ENCODE measurements at places on chromosomes 7 and 10.

- ATAC-seq: no peak
Measured at GRCh38 chr10:45532480-45532879, 140.1 kb downstream of the ZFAND4 start.

- ATAC-seq: no peak
Measured at GRCh38 chr10:32943395-32943794, 14.6 kb downstream of the ITGB1 start.

DNA sequence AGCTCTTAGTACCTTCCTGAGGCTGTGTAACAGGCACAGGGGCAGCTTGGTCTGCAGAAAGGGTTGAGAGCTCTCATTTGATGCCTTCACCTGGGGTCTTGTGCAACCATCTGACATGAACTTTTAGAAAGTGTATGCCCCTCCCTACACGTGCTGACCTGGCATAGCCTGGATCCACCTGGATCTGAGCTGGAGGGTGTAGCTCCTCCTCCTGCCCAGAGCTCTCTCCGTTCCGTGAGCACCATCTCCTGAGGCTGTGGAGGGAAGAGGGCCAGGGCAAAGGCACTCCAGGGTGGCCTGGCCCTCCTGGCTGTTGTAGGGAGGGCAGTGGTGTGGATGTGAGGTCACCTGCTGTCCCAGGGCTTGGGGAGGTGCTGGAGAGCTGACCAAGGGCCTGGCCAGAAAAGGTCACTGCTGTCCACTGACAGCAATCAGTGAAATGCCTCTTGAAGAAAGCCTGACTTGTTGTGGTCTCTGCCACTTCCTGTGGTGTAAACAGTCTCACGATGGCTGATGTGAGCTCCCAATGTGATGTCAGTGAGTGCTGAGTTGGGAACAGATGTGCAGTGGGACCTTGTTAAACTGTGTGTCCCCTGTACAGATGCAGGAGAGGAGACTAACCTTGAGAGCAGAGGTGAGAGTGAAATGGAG, 23.0 kb downstream of the AMZ1 start:
- ATAC-seq: peak; percentile 21

DNA sequence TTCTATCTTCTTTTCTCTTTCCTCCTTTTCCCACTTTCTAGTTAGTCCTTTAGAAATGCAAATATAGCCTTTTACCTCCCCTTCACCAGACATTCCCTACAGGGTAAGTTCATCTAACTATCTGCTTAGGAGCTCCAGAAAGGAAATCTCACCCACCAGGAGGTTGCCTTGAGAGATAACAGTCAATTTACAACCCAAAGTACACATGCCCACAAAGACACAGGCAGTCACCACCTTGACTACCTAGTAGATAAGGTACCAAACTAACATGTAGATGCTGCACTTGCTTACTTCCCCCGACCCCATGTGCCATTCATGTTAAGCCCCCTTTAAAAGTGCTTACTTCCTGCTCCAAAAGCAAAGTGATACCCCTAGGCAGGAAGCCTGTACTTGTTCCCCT, 12.8 kb upstream of the CREB3L2 start:
- ATAC-seq: no peak

- ATAC-seq: no peak
Measured at GRCh38 chr10:132389433-132390169, 7.4 kb upstream of the PWWP2B start.

GRCh38 chr7:154841731-154842331, 161.1 kb downstream of the PAXIP1 start:
- no peak for ATAC-seq

DNA sequence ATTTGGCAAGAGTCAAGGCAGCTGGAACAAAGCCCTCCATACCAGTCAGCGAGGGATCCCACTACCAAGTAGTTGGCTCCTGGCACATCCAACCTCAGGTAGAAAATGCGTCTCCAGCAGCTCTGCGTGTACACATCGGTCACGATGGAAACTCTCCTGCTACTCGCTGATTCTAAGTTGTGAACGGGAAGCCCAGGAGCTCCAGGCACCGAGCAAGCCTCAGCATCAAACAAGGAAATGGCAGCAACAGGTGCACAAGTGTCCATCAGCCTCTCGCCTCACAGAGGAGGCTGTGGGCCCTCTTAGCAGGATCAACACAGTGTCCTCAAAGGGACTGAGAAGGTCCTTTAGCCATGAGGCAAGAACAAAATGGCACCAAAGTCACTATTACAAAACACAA, 127.0 kb downstream of the TCERG1L start:
- ATAC-seq: no peak

GRCh38 chr7:42733040-42733439, 178.8 kb downstream of the C7orf25 start:
- no peak for ATAC-seq

DNA sequence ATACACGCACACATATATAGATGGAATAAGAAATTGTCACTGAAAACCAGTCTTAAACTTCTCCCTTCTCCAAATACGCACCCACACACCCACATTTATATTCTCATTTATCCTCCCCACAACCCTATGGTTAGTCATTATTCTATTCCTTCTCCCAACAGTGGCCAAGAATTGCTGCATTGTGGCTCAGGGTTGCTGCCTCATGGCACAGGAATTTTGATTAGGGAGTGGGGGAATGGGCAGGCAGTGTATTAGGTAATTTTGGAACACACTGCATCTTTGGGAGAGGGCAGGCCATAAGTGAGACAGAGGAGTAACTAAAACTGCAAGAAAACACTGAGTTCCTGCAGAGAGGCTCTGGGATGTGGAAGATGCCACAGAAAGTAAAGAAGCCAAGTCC, 35.7 kb downstream of the NAPEPLD start:
- no peak for ATAC-seq

DNA sequence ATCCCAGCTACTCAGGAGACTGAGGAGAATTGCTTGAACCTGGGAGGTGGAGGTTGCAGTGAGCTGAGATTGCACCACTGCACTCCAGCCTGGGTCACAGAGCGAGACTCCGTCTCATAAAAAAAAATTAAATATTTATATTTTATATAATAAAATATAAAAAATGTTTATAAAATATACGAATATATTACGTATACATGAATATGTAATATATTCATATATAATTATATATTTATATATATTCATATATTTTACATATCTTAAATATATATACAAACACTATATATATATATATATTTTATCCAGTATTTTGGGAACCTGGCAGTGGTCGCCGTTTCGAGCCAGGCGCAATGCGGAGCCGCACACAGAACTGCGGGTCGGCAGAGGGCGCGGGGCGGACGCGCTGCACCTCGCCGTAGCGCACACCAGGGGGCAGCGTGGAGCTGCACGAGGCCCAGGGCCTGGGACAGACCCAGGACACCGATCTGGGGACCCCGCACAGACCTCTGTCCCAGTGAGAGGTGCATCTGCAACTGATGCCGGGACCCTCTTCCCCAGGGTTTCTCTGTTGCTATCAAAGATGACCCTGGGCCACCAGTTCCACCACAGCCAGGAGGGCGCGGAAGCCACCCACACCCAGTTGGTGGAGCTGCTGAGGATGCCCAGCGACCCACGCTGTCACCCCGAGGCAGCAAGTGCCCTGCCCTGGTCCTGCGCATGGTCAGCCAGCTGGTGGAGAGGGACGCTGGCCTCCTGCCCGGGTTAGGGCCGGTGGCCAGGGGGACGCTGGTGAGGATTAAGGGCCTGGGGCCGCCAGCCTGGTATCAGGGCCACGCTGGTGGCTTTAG, 22.7 kb downstream of the AP5Z1 start:
- peak; percentile 75 for ATAC-seq

- no peak for ATAC-seq
Measured at GRCh38 chr7:25671111-25671510, 442.8 kb upstream of the NPVF start.

GRCh38 chr10:21464134-21464533, 61.3 kb downstream of the SKIDA1 start:
- no peak for ATAC-seq

DNA sequence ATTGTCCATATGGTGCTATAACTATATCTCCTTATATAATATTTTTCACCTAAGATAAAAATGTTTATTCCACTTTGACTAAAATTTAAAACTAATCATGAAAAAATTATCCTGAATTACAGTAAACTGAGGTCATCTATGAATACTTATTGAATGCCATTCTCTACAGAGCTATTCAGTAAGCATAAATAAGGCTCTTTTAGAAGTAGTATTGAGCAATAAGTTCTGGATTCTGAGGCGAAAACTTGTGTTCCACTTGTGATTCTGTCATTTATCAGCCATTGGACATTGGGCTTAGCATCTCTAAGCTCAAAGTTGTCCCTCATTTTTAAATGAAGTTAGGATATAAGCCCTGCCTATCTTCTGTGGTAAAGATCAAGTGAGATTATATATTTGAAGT, 130.8 kb downstream of the WNT2 start:
- ATAC-seq: no peak

GRCh38 chr7:142796501-142797390, 26.0 kb downstream of the PRSS2 start:
- peak; percentile 5 for ATAC-seq

GRCh38 chr10:114499116-114499515, 94.8 kb upstream of the AFAP1L2 start:
- peak; percentile 8 for ATAC-seq

DNA sequence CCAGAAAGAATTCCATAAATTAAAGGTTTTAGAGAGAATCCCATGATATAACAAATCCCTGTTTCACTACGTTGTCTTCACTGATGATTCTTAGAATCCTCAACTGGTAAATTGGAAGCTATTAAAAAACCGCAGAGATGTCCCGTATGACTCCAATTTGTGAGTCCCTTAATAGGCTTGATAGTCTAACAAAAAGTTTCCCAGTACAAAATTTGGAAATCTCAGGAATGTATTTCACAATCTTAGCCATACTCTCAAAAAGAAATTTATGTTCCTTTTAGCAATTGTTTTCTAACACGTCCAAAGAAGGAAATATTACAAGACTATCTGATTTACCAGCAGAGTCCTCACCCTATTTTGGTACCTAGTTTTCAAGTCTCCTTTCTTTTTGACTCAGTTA, 2.5 kb downstream of the TES start:
- ATAC-seq: no peak

GRCh38 chr10:102612964-102613275, 31.4 kb upstream of the TRIM8 start:
- peak; percentile 69 for ATAC-seq

- ATAC-seq: no peak
Measured at GRCh38 chr10:15571575-15571974, 148.1 kb downstream of the ITGA8 start.

DNA sequence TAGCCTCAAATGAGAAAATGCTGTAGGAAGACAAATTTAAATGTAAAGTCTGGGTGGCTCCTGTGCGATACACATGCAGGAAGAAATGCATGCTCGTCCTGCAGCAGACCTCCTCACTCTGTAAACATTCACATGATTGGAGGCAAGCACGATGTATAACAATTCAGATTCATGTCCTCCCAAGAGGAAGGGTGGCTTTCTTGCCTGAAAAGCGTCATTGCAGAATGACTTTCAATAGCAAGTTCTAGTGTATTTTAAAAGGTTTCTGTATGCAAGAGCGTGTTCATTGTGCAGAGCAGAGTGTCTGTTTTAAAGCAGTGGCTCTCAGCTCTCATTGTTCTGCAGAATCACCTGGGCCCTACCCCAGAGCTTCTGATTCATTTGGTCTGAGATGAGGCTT, 170.3 kb upstream of the CELF2 start:
- no peak for ATAC-seq

- ATAC-seq: no peak
Measured at GRCh38 chr7:22482503-22482902, 17.5 kb downstream of the STEAP1B start.

DNA sequence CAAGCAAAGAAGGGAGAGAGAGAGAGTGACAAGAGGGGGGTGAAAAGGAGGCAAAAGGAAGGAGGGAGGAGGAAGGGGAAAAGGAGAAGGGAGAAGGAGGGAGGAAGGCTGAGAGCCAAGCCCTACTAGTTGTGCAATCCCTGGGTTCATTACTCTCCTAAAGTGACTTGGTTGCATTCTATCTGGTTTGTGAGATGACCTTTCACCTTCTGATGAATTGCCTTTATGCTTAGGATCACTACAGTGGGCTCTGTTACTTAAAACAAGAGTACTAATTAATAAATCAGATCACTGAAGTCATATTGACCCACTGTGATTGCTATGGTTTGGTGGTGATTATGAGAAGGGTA, 144.9 kb downstream of the KIF20B start:
- no peak for ATAC-seq

GRCh38 chr7:66517212-66517909, 111.3 kb upstream of the KCTD7 start:
- ATAC-seq: no peak
